ENCODE measurements at places on chromosomes 4 and X.

GRCh38 chr4:131650951-131651350 lies 1498.1 kb upstream of the PCDH10 start:
- no peak for DNase-seq

DNA sequence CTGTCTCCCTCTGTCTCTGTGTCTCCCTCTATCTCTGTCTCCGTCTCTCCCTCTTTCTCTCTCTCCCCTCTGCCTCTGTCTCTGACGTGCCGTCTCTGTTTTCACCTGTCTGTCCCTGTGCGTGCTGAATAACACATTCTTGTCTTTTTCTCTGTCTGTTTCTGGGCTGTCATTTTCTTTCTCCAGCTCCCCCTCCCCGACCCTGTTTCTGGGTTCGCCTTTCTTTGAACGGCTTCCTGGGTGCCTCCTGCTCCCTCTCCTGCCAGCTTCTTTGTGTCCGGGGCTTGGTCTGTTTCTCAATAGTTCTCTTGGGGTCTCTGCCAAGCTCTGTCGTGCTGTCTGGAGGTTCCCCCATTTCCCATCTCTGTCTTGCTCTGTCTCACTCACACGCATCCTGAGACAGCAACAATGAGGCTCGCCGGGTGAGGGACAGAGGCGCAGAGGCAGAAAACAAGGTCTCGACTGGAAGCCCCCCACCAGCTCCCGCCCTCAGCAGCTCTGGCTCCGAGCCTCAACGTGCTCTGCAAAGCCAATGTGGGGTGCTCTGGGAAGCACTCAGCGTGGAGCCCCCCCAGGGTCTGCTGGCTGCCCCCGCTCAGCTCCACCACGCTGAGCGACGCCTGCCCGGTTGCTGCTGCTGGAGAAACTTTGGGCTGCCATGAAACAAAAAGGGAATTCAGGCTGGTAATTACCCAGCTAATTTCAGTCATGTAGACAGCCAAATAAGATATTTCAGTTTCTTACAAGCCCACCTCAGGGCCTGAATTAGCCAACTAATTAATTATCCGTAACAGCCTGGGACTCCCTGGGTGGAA lies 3.4 kb downstream of the CPLX1 start:
- DNase-seq, result no peak

DNA sequence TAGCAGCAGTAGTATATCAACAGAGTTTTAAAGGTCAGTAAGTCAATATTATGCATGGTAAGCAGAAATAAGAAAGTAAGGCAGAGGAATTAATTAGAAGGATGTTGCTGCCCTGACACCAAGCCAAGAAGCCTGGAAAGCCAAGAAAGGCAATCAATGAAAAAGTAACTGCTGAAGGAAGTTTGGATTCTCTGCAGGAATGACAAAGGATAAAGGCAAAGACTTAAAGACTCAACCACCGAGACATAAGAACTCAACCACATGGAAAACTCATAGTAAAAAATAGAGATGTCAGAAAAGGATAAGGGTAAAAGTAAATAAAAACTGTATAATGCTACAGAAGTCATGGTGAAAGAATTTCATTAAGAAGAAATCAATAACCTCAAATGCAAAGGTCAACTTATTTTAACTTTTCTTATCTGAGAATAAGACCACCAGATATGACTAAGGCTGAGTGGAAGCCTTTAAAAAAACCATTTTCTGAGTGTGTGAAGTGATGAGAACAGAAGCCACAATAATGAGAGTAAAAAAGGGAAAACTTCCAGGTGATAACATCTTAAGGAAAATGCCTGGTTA lies 55.2 kb downstream of the NEK1 start:
- peak; percentile 90 for DNase-seq

- DNase-seq, result no peak
These were observed 4.0 kb downstream of the POU3F4 start for GRCh38 chrX:83512111-83512510.

DNA sequence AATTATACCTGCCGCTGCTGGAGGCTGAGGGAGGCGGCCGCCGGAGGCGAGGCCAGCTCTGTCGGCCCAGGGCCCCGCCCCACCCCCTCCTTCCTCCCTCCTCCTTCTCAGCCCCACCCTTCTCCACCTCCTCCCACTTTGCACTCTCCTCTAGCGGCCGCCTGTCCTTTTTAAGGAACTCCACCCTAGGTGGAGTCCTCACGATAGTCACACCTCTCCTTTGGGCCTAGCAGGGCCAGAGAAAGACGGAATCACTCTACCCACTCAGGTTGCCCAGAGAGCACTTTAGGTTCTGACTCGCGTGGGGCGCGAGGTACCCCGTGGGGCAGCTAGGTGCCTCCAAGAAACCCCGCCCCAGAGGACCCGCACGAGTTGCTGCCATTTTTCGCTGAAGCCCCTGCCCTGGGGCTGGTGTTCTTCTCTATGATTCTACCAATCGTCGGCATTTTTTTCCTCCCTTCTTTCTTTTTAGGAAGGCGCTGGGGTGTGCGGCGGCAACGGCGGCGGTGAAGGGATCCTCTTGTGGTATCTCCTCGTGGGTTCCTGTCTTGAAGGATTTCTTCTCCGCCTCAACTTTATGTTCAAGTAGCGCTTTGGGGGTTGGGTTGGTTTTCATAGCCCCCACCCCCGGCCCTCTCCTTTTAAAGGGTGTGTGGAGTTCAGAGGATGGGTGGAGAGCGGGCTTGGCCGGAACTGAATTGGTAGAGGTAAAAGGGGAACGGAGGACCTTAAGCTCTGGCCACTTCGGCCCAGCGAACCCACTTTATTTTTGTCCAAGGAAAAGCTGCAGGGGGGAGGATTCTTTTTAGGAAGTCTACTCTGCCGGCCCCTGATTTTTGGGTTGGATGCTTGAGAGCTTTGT lies at the start of gene KLF8:
KLF8 (plus strand) TSS at position 136 of the 862 bp plus-strand sequence. CDS start 979 bp downstream, outside the sequence.
- no peak for DNase-seq

DNA sequence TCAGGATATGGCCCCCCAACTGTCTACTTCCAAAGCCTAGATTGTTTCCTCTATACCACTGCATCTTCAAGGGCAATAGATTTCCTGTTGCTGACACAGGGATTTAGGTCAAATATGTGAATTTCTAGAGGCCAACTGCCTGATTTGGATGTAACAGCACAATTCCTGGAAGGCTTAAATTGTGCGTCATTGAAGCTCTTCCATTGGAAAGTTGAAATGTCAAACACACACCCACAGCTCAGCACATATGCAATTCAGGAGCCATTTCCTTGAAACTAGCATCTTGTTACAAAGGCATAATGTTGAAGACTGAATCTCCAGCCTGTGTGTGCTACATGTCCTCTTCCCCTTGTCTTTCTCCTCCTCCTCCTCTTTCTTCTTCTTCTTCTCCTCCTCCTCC lies 158.6 kb downstream of the STK32B start:
- DNase-seq, result no peak

DNA sequence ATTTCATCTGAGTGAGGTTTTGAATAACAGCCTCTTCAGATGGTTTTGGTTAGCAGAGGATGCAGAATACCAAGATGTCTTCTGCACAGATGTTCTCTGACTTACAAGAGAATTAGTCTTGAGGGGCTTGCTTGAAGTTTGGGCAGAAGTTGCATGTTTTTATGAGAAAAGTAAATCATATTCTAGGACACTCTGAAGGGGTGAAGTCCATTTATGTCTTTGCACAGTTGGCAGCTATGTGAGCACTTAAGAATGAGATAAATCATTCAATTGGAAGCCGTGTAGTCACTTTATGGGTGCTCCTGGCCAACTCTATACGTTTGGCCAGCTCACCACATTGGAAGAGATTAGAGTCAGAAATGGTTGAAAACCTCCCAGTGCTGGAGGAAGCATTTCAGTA lies 252.7 kb upstream of the KCNIP4 start:
- DNase-seq, result no peak

Data from fibroblast of lung (primary cell).